ENCODE measurements at places on chromosomes 13 and 19.

- DNase-seq, result no peak
These were observed 11.6 kb upstream of the SAMD1 start for GRCh38 chr19:14102102-14102696.

GRCh38 chr19:39086386-39086785, 2.2 kb downstream of the ACP7 start:
- no peak for DNase-seq

DNA sequence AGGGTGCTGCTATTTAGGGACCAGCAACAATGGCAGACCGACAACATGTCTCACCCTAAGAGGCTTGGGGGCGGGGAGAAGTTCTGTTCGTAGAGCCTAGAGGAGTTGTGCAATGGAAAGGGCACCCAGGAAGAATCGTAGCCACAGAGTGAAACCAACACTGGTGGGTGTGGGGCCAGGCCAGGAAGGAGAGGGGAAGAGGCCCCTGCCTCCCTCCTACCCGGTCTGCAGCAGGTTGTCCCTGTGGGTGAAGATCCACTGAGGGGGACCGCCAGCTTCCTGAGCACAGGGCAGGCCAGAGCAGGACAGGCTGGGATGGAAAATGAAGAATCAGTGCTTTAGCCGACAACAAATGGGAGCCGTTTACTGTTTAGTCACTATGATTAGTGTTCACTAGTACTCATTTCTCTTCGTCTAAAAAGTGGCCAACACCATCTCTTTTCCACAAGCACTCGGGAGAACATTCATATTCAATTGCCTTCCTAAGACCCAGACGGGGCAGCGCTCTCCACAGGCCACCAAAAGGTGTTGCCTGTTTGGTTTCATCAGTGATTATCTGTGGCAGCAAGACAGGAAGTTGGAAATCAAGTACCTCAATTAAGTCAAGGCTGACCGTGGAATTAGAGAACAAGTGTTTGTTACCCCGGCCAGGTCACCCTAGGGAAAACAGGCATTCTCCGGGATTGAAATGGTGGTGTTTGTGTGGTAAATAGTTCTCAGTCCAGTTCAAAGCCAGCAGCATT, 1.1 kb upstream of the ATP11A start:
- DNase-seq, result no peak

- DNase-seq, result no peak
These were observed 40.4 kb downstream of the MLLT1 start for GRCh38 chr19:6239401-6239844.

DNA sequence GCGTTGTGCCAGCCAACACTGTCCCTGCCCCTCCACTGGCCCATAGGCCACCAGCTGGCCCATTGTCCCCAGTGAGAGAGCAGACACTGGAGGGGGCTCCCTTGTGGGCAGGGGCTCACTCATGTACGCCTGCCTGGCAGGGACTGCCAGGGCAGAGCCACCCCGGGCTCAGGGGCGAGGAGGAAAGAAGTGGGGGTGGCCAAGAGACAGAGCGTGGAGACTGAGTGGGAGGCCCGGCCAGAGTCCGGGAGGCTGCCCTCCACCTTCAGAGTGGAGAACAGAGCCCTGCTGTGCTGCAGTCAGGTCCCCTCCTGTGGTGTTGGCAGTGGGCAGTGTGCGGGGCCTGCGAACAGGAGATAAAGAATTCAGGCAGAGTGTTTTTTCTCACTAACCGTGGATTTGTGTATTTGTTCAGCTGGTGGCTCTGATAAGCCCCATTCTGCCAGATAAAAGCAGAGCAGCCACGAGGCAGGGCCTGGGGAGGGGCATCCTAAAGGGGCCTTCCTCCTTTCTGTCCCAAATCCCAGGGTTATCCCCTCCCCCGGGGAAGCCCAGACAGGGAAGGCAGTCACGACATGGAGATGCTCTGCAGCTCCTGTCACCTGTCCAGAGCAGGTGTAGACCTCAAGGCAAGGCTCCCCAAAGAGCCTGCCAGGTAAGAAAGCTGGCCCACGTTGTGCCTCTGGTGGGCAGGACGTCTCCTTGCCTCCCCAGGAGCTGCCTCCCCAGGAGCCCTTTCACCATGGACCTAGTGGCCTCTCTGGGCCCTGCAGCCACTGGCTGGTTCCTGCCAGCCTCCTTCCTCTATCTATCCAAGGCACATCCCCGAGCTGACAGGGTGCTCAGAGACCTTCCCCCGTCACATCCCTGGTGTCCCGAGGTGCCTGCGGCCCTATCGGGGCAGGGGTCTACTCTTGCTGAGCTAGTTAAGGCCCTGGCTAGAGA, 33.0 kb downstream of the LYL1 start:
- no peak for DNase-seq

DNA sequence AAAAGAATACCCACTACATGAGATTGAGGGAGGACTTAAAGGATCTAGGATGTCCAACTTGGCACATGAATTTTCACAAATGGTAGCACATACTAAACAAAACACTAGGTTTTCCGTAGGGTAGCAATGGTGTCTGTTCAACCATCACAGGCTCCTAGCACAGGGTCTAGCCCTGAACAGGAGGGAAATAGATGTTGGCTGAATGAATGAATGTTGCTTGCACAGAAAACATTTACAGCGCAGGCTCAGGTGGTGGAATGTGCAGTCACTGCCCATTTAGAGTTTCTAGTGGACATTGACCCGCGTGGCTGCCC, 1.9 kb upstream of the MYCBP2 start:
- DNase-seq, result no peak

- DNase-seq, result peak; percentile 68
These were observed 13.3 kb upstream of the CACNG6 start for GRCh38 chr19:53977991-53978731.

DNA sequence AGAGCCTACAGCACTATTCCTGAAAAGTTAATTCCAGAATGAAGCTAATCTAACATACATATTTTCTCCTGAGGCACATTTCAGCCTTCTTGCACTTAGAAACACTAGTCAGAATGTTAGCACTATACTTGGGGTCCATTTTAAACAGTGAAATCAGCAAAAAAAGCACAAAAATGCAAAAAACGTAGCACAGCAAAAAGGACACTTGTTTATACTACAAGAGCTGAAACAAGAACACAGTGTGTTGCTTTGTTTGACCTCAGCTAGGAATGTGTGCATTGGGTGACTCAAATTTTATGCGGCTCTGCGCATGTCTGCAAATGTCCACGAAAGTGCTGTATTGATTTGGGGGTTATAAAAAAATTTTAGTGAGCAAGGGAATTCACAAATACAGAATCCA, 226.2 kb downstream of the KCNRG start:
- DNase-seq, result no peak

- peak; percentile 46 for DNase-seq
These were observed 23.5 kb downstream of the RHPN2 start for GRCh38 chr19:33040994-33041827.

Data from spinal cord (tissue), 10 donors.